ENCODE measurements at places on chromosomes 2 and 18. TPM values are rescaled to one million over a fixed set of nuclear protein-coding genes. Genes with fewer than 3 reads are reported as not detected.
A peak's percentile ranks its signal among the peaks of the same experiment; 100 is the strongest.

MROH2A gene
- not detected for polyA plus RNA-seq

SKA1 gene
- polyA plus RNA-seq = not detected

GRCh38 chr2:223944703-223945531 is at the start of gene WDFY1:
Gene WDFY1, minus strand, starts transcription at chr2:223945335. Its CDS starts 51 bp downstream, at chr2:223945284.
- peak within 1 kb of the TSS; percentile 96 for H3K27ac ChIP-seq
- H3K4me3 ChIP-seq = peak within 1 kb of the TSS; percentile 95
- peaks cover 8% of the 10 kb centered on the region for H3K4me1 ChIP-seq
- peak; percentile 77 for DNase-seq
- no peaks in the 10 kb centered on the region for H3K36me3 ChIP-seq

DNA sequence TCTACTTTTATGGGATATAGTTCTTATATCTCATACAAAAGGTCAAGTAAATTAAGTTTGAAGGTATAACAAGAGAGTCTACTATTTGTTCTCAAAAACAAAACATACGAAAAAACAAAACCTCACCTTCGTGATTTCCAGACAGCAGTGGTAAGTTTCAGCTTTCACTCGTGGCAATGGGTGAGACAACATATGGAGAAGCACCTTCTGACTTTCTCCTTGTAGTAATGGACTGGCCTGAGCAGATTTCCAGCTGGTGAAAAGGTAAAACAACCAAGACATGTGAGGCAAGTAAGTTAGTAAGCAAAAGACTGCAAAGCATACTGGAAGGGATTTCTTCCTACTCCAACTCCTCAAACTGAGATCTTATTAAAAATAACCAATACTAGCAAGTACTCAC is 39.6 kb downstream of the RTTN start:
- no peak overlapping the region for H3K27ac ChIP-seq
- DNase-seq = no peak
- H3K27me3 ChIP-seq = no peaks in the 10 kb centered on the region
- H3K36me3 ChIP-seq = peaks cover 17% of the 10 kb centered on the region

GRCh38 chr18:45566025-45566740 is 49.1 kb upstream of the SLC14A2 start:
- DNase-seq = no peak
- H3K27me3 ChIP-seq = no peaks in the 10 kb centered on the region
- H3K36me3 ChIP-seq = no peaks in the 10 kb centered on the region
- no peaks in the 10 kb centered on the region for H3K4me1 ChIP-seq
- no peak overlapping the region for H3K4me3 ChIP-seq

GRCh38 chr18:5515011-5515784 is 28.6 kb downstream of the EPB41L3 start:
- DNase-seq = peak; percentile 72
- H3K36me3 ChIP-seq = no peaks in the 10 kb centered on the region

DNA sequence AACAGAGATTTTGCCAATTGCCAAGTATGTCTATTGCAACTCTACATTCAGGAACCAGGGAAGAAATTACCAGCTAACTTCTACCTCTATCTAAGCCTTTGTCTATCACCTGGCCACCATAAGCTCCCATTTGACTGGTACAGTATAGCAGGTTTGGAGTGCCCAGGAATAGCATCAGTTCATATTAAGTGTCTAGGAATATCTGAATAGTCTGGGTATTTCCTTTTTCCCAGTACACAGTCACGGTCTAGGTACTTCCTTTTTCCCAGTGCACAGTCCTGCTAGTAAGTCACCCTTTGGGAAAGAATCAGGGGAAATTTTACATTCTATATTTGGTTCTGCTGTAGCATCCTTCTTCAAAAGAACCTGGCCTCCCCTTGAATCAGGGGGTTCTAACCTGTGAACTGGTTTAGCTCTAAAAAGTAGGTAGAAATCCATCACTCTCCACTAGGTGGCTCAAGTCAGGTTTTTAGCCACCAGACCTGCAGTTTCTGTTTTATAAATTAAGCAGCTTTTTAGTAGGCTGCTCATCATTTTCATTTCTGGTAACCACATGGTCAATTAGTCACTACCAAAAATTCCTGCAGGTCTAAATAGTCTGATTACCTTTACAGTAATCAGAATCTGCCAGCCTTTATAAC is 49.3 kb upstream of the DNAJC10 start:
- H3K36me3 ChIP-seq = no peaks in the 10 kb centered on the region
- DNase-seq = peak; percentile 44
- H3K4me3 ChIP-seq = no peak overlapping the region
- no peaks in the 10 kb centered on the region for H3K27me3 ChIP-seq
- H3K27ac ChIP-seq = no peak overlapping the region
